Adipocyte (in vitro differentiated cells): ENCODE measurements at places on chromosomes 7 and 10.

GRCh38 chr10:86446987-86447386 lies 74.6 kb downstream of the WAPL start:
- DNase-seq, result peak; percentile 46

- DNase-seq, result peak; percentile 93
Observed at GRCh38 chr7:121107923-121108498, 119.5 kb downstream of the CPED1 start.

DNA sequence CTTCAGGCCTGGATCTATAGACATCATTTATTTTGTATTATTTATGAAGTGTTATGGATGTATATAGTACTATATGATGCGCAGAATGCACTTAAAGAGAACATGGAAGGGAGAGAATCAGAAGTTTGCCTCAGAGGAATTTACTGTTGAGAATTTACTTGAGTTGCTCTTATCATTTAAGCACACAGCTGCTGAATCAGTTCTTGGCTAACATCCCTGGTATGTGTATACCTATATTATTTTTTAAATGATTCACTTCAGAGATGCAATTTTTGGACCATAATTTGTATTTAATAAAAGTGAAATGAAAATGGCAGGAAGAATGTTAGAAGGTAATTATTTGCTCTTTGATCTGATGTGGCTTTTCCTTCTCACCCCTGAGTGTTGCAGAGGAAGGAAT lies 191.6 kb downstream of the BICC1 start:
- DNase-seq, result peak; percentile 45

DNA sequence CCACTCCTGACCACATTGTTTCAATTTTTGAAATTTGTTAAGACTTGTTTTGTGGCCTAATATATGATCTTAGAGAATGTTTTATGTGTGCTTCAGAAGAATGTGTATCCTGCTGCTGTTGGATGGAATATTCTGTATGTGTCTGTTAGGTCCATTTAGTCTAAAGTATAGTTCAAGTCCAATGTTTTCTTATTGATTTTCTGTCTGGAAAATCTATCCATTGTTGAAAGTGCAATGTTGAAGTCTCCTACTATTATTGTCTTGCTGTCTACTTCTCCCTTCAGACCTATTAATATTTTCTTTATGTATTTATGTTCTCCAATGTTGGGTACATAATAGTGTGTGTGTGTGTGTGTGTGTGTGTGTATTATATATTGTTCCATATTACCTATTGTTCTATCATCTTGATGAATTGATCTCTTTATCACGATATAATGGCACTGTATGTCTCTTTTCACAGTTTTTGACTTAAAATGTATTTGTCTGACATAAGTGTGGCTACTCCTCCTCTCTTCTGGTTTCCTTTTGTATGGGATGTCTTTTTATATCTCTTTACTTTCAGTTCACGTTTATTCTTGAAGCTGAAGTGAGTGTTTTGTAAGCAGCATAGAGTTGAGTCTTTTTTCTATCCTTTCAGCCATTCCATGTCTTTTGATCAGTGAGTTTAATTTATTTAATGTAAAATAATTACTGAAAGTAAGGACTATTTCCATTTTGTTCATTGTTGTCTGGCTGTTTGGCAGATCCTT lies 61.3 kb downstream of the AKR1D1 start:
- DNase-seq, result no peak

GRCh38 chr7:93021748-93022147 lies 96.0 kb downstream of the SAMD9 start:
- no peak for DNase-seq
